WERI-Rb-1 (cell line): ENCODE measurements at places on chromosomes 2 and 18.

DNA sequence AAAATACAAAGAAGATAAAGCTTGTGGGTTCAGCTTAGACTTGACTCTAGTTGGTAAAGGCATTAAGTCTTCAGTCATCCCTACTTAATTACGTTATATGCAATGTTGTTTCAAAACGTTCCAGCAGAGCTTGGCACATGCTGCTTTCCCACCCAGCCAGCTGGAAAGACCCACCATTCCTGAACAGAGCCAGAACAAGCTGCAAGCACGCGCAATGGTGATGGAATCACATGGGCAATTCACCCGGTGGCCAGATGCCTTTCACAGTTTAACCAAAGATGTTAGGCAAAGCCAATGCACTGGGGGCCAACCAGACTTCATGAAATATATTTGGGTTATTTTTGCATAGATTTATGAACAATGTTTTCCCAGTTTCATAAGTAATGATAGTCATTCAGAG, 123.4 kb upstream of the CDH20 start:
- DNase-seq: no peak

DNA sequence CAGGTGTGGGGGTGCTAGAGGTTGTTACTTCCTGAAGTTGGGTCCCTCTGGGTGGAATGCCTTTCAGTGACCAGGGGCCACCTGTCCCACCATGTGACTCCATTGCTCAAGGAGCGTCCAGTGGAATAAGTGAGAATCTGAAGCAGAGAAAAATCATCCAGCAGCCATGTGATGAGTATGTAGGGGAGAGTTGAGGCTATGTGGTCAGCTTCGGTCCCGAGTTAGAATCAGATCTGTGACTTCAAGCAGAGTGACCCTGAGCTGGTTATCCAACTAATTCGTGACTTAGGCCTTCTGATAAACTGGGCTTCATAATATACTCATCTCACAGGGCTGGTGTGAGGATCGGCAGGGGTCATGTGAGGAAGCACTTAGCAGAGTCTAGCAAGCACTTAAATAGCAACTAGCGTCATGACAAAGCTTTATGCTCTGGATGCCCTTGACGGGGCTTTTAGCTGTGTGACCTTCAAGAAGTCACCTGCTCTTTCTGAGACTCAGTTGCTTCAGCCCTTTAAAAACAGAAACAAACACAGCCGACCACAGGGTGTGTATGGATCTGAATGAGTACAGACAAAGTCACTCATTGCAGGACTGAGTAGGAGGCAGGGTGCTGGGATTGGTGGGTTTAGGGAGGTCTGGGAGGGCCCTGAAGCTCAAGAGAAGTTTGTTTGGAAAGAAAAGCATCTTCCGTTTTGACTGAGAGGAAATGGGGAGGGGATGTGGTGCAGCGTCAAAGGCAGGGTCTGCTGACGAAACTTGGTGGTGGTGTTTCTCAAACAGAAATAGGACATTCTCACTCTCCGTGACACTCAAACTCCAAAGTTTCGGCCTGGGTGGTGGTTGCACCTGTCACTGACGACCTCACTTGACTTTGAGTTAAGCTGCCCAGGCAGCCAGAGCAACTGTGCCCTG, 264.0 kb upstream of the CXCR4 start:
- DNase-seq: no peak

- no peak for DNase-seq
Measured at GRCh38 chr2:479490-480176, 191.7 kb upstream of the ALKAL2 start.

GRCh38 chr18:79387214-79387613, 8.5 kb upstream of the NFATC1 start:
- DNase-seq: no peak

GRCh38 chr2:241803387-241804325, 5.3 kb upstream of the NEU4 start:
- peak; percentile 5 for DNase-seq

DNA sequence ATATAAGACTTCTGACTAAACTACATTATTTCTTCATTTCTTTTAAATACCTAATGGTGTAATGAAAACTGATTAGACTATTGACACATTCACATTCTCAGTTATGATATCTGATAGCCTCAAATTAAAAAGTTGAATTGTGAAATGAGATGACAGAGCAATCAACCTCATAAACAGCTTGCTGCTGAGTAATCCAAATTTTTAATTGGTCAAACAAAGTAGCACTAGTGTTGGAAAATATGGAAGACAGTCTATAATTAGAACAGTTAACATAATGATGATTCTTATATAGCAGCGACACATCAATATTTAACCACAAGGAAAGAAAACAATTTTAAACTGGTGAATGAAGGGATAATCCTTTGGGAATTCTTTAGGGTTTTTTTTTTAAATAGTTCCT, 91.9 kb upstream of the LRP1B start:
- no peak for DNase-seq

DNA sequence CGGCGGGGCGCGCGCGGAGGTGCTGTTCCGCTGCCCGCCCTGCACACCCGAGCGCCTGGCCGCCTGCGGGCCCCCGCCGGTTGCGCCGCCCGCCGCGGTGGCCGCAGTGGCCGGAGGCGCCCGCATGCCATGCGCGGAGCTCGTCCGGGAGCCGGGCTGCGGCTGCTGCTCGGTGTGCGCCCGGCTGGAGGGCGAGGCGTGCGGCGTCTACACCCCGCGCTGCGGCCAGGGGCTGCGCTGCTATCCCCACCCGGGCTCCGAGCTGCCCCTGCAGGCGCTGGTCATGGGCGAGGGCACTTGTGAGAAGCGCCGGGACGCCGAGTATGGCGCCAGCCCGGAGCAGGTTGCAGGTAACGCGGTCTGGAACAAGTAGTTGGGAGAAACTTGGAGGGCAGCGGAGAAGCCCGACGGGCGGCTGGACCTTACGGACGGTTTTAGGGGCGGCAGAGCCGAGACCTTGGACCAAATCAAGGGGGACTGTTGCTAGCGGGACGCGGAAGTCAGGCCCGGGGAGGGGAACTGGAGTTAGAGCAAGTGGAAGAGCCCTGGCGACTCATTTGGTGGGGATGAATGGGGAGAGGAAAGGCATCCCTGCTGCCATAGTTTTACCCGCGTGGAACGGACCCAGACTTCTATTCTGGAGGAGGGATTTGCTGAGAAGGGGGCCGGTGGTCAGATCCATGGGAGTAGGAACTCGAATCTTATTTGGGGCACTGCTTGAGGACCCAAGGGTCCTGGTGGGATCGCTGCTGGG, 573 bp downstream of the IGFBP2 start:
- DNase-seq: peak; percentile 28

DNA sequence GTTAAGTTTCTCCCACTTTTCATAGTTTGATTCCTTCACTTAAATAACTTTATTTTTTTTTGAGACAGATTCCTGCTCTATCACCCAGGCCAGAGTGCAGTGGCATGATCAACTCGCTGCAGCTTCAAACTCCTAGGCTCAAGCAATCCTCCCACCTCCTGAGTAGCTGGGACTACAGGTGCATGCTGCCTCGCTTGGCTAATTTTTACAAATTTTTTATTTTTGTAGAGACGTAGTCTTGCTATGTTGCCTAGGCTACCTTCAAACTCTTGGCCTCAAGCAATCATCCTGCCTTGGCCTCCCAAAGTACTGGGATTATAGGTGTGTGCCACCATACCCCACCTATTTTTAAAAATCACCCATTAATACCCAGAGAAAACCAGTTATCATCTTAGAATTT, 14.2 kb upstream of the WIPF1 start:
- no peak for DNase-seq

- DNase-seq: no peak
Measured at GRCh38 chr2:71327916-71328315, 3.7 kb upstream of the ZNF638 start.

DNA sequence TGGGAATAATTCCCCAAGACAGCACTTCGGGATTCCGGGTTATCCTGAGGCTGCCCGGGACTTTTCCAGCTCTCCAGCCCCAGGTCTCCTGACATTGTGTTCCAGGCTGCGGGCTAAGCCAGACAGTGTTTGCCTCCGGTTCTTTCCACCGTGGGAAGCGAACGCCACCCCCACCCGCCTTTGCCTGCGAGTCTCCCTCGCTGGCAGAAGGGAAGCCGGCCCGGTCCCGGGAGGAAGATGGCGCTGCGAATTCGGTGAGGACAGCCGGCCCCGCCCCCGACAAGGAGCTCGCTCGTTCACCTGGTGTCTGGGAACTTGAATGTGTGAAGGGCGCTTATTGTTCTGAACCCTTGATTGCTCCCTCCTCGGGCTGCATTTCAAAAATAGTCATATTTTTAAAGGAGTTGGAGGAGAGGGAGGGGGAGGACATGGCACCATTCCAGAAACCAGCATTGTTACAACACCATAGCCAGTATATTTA, 2.9 kb downstream of the LRATD1 start:
- peak; percentile 95 for DNase-seq

- DNase-seq: peak; percentile 56
Measured at GRCh38 chr2:118990757-118991545, 49.0 kb downstream of the MARCO start.

GRCh38 chr2:72837171-72837570, 11.3 kb upstream of the EXOC6B start:
- no peak for DNase-seq
